ENCODE measurements at places on chromosomes 7 and 10.

DNA sequence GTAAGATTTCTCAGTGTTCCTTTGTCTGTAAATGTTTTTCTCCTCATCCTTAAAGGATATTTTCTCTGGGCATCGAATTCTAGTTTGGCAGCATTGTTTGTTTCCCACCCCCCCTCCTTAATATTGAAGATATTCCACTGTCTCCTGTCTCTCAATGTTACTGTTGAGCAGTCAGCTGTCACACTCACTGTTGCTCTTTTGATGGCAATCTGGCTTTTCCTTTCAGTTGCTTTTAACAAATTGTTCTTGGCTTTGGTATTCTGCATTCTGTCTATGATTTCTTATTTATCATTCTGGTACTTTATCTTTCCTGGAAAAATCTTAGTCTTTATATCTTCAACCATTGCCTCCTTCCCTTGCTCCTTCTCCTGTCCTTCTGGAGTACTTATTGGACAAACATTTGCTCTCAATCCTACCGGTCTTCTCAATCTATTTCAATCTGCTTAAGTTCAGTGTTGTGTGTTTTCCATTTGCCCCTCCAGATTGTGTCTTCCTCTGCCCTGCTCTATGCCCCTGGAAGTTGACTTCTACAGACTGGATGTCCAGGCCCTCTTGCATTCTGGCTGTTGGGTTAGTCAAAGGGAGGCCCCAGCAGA, 9.3 kb upstream of the GTPBP4 start:
- no peak for DNase-seq

- no peak for DNase-seq
Observed at GRCh38 chr7:154647625-154648024, 355.3 kb downstream of the PAXIP1 start.

- no peak for DNase-seq
Observed at GRCh38 chr7:77710861-77711260, 14.6 kb downstream of the RSBN1L start.

GRCh38 chr7:30074422-30075030, 46.3 kb downstream of the PLEKHA8 start:
- no peak for DNase-seq

DNA sequence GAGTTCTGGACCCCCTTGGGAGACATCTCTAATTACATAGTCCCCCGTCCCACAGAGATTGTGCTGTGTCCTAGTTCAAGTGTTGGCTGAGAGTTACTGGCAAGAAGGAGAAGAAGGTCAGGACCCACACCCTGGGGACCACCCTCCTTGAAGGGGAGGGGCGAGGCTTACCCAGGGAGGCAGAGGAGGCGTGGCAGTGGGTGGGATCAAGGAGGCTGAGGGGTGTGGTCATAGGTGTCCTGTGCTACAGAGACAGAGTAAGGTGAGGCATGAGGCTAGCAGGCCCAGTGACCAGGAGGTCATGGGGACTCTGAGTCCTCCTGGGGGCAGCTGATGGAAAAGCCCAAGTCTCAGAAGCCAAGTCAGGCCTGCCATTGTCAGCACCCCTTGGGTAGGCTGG, 29.4 kb upstream of the ADCYAP1R1 start:
- DNase-seq: no peak

GRCh38 chr10:1203216-1203615, 147.0 kb downstream of the WDR37 start:
- no peak for DNase-seq

GRCh38 chr7:19105546-19105945, 11.9 kb downstream of the TWIST1 start:
- no peak for DNase-seq

DNA sequence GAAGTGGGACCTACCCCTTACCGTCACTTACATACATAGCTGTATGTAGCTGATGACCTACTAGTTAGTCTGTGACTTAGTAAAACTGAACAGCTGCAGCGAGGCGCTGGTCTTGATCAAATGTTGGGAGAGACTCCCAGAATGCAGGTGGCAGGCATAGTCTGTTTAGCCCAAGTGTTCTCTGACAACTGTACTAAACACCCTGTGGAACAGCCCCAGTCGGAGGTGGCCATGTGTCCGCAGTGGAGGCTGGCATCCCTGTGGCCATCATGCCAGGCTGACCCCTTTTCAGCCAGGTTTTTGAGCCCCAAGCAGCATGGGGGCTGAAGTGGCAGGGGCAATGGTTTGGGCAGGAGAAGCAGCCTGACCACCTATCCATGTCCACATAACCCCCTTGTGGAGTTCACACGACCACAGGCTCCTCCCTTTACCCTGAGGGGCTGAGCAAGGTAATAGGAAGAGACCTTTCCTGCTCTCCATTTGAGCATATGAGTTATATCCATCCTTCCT, 7.2 kb downstream of the ADCY1 start:
- no peak for DNase-seq

- DNase-seq: no peak
Observed at GRCh38 chr10:107022600-107023354, 141.7 kb downstream of the SORCS1 start.

DNA sequence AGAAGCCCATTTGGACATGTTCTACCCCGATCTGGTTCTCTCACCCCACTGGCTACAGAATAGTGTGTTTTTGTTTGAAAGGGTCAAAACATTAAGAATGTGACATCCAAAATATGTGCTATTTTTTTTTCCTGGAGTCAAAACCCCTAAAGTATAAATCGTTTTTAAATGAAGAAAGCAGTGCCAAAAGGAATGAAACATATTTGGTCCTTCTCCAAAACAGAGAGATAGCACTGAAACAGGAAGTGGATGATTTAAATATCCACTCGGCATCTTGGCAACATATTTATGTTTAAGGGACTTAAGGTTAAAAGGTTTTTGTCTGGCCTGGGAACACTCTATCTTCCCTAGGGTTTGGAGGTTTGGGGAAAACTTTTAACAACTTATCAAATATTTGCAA, 32.3 kb downstream of the CALD1 start:
- no peak for DNase-seq

DNA sequence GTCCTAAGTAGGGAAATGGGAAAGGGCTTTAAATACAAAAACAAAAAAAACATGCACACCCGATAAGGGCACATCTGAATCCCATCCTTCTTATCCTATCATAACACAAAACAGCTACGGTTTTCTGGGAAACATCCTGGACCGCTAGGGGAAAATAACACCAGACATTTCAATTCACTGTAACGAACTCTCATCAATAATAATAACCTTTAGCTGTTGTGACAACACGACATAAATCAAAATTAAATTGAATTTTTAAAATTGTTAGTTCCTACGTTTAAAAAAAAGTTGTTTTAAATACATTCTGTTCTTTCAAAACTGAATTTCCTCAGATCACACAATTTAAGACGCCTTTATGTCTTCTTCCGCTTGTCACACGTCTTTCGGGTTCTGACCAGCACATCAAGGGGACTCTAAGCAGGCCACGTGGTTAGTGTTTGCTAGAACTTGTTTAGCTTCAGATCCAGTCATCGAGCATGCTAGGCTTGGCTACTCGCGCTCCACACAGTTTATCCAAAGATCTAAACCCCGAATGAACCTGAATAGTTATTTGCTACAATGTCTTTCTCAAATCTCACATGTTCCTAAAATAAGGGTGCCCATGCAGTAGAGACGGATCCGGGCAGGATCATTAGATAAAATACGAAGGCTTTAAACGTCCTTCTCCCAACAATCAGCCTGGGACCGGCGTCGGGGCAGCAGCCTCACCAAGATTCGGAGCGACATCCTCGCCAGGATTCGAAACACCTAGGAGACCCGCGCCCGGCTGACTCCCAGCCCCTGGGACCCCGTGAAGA, 839 bp downstream of the IKZF5 start:
- peak; percentile 10 for DNase-seq

DNA sequence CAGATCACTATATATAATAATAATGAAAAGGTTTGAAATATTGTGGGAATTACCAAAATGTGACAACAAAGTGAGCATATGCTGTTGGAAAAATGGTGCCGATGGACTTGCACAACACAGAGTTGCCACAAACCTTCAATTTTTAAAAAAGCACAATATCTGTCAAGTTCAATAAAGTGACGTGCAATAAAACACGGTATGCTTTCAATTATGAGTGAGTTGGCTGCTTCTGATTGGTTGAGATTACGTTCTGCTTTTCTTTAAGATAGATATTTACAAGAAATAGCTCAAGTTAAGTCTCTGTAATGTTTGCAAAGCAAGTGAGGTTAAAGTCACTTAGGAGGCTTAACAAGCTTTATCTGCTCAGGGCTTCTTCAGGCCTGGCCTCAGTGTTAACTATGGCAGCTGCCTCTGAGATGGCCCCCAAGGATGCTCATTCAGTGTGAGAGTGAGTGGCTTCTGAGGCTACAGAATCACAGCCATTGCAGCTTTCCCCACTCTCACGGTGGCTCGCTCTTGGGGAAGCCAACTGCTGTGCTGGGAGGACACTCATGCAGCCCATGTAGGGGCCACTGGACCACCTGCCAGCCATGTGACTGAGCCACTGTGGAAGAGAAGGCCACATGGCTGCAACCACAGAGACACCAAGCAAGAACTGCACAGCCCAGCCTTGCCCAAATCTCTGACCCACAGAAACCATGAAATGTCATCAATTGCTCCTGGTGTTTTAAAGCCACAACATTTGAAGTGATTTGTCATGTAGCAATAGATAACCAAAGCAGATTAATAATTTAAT, 78.3 kb upstream of the TMEM72 start:
- DNase-seq: no peak

GRCh38 chr10:89468191-89468965, 54.0 kb downstream of the IFIT5 start:
- DNase-seq: no peak

DNA sequence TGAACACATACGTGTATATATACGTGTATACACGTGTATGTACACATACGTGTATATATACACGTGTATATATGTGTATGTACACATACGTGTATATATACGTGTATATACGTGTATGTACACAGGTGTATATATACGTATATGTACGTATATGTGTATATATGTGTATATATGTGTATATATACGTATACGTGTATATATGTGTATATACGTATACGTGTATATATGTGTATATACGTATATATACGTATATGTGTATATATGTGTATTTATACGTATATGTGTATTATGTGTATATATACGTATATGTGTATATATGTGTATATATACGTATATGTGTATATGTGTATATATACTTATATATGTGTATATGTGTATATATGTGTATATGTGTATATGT, 44.3 kb downstream of the CD36 start:
- DNase-seq: no peak

GRCh38 chr10:80207768-80208370, 2.5 kb upstream of the ANXA11 start:
- DNase-seq: no peak

- DNase-seq: no peak
Observed at GRCh38 chr7:130290745-130291144, 2.2 kb upstream of the CPA4 start.

- DNase-seq: no peak
Observed at GRCh38 chr7:99876933-99877332, at the start of gene OR2AE1. OR2AE1 (minus strand) TSS chr7:99877033; CDS start chr7:99877033, 0 bp downstream.

GRCh38 chr7:17770710-17771375, 169.5 kb downstream of the SNX13 start:
- DNase-seq: no peak
